GM12864 (cell line): ENCODE measurements at places on chromosomes 5 and 9.

- peak; percentile 79 for DNase-seq
Observed at GRCh38 chr5:76351577-76351976, 51.5 kb upstream of the IQGAP2 start.

DNA sequence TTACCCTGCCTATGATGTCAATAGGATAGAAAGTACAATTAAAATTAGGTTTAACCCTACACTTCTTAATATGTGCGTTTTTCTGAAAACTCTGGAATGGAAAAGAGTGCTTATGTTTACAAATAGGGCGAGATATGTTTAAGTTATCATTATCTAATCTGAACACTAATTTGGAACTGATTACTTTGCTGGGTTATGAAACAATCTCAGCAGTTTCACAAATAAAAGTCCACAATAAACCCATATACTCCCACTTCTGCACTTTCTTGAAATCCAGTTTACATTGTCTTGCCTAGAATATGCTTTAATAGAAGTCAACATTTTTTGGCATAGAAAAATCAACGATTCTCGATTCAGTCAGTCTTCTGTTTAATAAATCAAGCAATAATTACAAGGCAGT, 236.3 kb downstream of the NFIB start:
- DNase-seq: no peak

- no peak for DNase-seq
Observed at GRCh38 chr5:120239086-120239485, 225.0 kb upstream of the PRR16 start.

DNA sequence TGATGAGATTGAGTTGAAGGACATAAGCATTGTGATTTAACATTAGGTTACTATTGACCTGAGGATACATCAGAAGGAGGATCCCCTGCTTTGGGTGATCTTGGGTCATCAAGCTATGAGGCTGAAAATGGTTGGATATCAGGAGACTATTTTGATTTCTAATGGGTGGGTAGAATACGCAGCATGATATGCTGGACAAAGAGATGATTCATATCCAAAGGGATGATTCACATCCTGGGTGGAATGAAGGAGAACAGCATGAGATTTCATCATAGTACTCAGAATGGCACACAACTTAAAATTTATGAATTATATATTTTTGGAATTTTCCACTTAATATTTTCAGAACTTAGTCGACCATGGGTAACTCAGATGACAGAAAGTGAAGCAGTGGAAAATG, 1759.5 kb upstream of the C9orf72 start:
- no peak for DNase-seq

- no peak for DNase-seq
Observed at GRCh38 chr9:113531919-113532808, 68.6 kb downstream of the RGS3 start.

DNA sequence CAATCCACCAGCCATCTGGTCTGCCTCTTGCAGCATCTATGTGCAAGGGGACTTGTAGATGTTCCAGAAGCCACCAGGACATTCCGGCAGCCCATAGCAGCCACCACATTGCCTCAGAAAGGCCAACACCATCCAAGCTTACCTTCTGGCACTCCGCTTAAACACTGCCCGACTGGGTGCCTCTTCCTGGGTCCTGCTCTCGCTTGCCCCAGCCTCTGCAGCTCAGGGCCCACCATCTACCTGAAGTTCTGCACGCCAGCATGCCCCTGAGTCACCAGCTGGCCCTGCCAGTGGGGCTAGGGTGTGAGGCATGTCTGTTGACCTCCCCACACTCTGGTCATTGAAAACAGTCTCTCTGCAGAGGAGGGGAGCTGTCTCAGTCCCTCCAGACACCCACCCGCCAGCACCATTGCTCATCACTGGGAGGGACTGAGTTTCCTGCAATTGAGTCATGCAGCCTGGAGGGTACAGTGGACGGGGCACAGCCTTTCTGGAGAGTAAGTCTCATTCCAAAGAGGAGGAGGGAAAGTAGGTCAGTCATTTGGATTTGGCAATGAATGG, 16.9 kb upstream of the COL5A1 start:
- no peak for DNase-seq

DNA sequence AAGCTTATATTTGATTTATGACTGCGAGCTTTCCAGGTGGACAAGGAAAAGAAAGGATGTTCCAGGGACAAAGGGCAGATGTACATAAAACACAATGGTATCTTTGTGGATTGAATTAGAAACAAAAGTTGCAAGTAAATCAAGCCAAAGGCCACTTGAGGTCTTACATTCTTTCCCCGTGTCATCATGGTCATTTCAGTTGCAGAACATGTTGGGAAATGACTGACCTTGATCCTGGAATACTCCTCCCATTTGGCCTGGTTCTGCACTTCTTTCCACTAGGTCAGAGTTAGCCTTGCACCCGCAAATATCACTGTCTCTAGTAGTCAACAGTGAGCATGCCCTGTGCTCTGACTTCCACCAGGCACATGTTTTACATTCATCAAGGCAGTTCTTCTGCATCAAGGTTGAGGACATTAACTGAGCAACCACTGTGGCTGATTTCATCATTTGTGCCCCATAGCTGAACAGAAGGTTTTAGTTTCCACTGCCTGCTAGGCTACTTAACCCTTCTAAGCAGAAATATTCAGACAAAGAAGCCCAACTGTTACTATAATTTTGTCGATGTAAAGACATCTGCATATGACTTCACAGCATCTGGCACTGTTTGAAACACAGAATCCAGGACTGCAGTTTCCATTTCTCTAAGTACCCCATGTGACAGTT, 1161.7 kb upstream of the DMAC1 start:
- no peak for DNase-seq

DNA sequence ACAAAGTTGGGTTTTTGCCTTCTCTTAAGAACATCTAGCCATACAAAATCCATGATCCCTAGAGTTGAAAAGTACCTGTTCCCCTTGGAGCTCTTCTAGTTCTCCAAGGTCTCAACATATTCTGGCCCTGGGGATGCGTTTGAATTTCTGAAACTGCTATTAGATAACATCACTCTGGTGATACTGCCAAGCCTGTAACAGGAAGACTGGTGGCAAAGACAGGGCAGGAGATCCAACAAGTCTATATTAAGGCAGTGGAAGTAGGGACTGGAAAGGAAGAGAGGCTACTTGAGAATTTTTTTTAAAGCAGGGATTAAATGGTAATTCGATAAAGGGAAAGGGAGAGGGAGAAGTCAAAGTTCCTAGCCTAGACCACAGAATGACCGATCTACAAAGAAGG, 211.5 kb downstream of the TSSK1B start:
- DNase-seq: no peak

- no peak for DNase-seq
Observed at GRCh38 chr5:30997681-30998080, 195.8 kb upstream of the CDH6 start.

DNA sequence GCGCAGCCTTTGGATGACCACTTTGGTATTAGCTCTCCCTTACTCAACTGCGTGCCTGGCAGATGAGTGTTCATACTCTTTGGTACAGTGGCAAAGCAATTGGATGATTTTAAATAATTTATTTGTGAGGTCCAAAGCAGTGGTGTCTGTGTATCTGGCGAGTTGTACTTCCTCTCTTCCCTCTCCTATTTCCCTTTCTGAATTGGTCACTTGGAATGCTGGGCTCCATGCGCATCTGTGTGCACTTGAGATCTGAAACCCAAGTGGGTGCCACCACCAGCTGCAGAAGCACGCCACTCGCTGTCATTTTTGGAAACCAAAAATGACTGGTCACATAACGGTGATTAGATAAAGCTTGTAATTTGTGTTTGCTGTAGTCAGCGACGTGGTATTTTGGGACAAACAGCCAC, 386.0 kb upstream of the KLF4 start:
- DNase-seq: peak; percentile 25

DNA sequence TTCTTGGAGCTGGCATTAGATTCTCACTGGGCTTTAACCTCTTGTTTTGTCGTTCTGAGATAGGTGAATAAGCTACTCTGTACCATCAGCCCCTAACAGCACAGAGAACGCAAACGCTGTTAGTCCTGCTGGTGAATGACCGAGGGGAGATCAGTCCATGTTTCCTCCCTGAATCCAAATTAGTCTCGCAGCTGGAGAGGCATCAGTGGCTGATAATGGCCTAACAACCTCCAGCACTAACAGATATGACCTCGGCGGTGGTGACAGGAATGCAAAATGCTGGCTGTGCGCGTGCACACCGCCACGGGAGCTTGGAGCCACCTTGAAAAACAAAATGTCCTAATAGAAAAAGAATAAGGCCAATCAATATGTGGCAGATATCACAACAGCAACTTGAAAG, 77.6 kb upstream of the IRX1 start:
- DNase-seq: no peak

GRCh38 chr5:112886975-112887374, 25.9 kb downstream of the SRP19 start:
- no peak for DNase-seq

DNA sequence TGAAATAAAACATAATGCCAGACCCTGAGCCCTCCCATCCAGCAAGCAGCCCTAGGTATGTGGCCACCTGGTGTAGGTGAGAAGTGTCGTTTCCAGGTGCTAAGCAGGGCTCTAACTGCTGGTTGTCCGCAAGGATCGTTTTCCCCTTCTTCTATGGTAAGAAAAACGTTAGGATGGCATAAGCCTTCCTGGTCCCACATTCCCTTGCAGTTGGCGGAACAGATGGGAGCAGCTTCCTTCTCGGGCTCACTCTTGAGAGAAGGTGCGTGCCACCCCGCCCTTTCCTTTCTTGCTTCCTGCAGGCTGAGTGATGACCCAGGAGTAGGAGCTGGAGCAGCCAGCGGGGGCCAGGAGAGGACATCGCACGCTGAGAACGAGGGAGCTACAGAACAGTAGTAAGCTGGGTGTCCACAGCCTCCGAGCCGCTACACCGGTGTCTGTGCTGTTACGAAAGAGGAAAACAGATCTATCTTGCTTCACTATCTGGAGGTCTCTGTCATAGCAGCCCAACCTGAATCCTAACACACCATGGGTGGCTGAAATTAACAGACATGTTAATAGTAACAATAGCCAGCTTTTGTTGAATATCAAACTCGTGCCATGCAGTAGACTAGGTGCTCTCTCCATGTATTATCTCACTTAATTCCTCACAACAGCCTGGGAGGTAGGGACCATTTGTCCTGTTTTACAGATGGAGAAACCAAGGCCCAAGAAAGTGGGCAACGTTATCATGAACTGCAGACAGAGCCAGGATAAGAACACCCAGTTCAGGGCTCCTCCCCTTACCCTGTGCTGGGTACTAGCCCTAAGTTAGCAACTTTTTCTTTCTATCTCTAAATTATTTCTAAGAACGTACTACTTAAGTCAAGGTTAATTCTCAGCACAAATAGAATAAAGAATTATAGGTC, 139.8 kb downstream of the COL23A1 start:
- no peak for DNase-seq

DNA sequence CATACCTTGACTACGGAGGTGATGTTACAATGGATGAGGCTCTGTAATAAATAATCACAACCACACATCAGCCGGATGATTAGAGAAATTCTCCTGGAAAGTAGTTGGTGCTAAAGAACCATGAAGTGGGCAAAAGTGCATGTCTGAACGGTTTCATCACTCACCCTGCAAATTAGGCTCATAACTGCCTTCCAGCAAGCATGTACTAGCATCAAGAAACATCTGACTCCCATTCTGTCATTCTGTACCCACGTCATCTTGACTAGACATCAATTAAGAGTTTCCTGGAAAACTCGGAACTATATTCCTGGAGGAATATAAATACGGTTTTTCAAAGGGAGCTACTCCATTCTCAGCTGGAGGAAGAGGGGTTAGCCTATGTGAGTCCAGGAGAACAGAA, 52.2 kb downstream of the HSD17B3 start:
- no peak for DNase-seq

DNA sequence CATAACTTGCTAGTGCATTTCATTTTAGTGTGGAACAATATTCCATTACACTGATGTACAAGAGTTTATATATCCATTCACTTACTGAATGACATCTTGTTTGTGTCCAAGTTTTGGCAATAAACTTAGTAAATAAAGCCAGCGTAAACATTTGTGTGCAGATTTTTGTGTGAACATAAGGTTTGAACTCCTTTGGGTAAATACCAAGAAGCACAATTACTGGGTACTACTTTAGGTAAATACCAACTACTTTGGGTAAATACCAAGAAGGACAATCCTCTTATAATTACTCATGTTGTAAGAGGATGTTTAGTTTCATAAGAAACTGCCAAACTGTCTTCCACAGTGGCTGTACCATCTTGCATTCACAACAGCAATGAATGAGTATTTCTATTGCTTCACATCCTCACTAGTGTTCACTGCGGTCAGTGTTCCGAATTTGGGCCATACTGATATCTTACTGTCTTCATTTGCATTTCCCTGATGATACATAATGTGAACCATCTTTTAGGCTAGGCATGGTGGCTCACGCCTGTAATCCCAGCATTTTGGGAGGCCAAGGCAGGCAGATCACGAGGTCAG, 2.3 kb upstream of the SYK start:
- no peak for DNase-seq

DNA sequence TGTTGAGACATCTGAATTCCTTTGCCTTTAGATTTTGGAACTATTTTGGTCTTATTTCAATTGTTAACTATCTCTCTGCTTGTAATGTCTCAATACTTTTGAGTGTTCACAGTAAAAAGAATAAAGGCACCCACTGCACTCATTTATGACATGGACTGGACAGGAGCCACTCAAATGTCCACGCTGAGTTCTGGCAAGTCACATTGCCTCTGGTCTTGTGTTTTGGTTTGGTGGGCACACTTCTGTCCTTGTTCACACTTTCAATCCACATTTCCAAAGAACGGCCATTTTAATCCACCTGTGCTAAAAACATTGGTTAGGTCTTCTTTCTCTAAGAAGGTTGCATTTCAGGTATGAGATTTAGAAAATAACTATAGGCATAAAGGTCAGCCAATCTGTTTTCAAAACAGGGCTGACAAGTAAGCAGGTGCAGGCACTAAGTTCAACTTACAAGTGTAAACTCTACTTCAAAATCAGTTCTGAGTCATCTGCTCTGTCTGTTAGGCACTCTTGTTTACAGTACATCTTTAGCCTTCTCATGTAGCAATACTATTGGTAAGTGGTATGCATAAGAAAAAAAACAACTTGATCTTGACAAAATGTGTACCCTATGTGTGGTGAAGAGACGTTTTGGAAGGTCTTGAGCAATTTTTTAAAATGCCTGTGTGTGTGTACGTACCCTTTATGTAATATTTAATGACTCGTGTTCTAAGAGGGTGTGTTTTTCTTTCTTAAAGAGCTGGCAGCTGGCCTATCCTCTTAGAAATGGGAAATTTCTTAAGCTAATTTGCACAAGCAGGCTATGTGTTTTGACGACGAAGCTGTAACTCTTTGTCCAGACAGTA, 31.5 kb upstream of the ZFAND5 start:
- DNase-seq: no peak

GRCh38 chr5:178483620-178484019, 106.6 kb downstream of the COL23A1 start:
- DNase-seq: no peak

GRCh38 chr9:92247981-92248380, 45.5 kb downstream of the IARS1 start:
- DNase-seq: no peak

GRCh38 chr5:75681125-75681830, 36.0 kb downstream of the POC5 start:
- no peak for DNase-seq

DNA sequence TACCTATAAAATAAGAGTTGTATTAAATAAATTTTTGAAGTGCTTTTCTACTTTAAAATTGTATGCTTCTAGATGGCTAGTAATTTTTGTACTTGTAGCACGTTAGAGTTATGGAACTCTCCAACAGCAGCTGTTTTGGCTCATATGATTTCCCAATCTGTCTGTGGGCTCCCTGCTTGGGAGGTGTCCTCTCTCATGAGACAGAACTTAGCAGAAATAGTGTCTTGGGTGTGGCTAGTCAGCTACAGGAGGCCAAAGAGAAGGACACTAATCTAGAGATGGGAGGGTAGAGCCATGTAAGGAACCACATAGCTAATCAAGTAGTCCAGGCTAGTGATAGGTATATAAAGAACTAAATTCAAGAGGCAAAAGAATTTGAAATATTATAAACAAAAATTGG, 78.4 kb upstream of the DAB2 start:
- no peak for DNase-seq
